CD4-positive, CD25-positive, alpha-beta regulatory T cell (primary cell): ENCODE measurements at places on chromosomes 13 and 19. TPM values are rescaled to one million over a fixed set of nuclear protein-coding genes. Genes with fewer than 3 reads are reported as not detected.

PBX4 gene
- 7.2 TPM for polyA plus RNA-seq

CHAF1A gene
- polyA plus RNA-seq, result 5.5 TPM

CLC gene
- not detected for polyA plus RNA-seq

TIMM44 gene
- 16.5 TPM for polyA plus RNA-seq

LHB gene
- not detected for polyA plus RNA-seq

ZNF615 gene
- 9.8 TPM for polyA plus RNA-seq
